ENCODE measurements at places on chromosomes 1 and 21. TPM values are rescaled to one million over a fixed set of nuclear protein-coding genes. Genes with fewer than 3 reads are reported as not detected.

DENND2D gene
- total RNA-seq: 158 TPM

DNA sequence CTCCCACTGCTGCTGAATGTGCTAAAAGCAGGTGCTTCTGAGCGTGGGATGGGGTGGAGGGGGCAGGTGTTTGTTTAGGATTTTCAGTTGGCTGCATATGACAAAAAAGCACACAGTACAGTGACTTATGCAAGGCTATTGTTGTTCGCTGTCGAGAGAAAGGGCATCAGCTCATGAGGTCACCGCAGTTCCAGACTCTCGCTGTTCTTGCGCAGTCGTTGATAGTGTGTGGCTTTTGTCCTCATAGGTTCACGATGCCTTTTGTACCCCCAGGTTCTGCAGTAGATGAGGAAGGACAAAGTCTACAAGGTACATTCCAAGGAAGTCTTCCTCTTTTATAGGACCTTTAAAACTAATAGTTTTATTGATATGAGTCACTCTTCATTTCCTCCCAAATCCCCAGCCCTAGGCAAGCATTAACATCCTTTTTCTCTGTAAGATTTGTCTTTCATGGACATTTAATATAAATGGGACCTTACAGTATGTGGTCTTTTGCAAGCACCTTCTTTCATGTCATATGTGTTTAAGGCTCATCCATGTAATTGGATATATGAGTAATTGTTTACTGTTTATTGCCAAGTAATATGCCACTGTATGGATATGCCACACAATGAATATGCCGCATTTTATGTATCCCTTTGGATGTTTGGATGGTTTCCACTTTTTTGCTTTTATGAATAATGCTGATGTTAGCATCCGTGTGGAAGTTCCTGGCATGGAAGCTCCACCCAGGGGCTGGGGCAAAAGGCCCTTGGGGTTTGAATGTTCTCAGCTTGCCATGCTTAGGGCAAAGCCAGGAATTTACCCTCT lies 14.5 kb upstream of the NLRP3 start:
- DNase-seq: no peak

GRCh38 chr21:34883491-34884271 lies 165.4 kb downstream of the RUNX1 start:
- DNase-seq: no peak

DNA sequence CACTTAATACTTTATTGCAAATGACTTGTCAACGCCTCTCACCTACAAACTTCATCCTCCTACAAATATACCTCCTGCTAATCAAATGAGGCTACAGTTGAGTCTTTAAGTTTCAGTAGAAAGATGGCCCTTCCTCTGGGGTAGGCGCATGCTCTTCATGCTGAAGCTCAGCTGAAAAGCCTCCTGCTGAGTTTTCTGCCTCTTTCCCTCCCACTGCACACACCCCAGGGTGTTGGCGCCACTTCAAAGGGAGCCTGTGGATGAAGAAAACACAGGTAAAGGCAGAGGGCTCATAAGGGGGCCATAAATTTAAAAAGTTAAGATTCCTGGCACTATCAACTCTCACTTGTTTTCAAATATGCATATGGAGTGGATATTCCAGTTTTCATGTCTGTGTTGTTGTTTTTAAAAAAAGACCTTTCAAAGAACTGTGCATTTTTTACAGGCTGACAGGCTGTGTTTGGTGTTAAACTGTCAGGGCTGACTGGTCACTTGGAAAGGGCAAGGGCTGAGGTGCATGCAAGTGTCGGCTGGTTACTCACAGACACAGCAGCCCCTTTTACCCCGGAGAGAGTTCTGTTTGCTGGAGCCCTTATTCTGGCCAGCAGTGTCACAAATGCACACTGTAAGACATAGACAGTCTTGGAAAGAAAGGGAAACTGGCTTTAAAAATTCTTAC lies 42.9 kb upstream of the LGALS8 start:
- no peak for DNase-seq

DNA sequence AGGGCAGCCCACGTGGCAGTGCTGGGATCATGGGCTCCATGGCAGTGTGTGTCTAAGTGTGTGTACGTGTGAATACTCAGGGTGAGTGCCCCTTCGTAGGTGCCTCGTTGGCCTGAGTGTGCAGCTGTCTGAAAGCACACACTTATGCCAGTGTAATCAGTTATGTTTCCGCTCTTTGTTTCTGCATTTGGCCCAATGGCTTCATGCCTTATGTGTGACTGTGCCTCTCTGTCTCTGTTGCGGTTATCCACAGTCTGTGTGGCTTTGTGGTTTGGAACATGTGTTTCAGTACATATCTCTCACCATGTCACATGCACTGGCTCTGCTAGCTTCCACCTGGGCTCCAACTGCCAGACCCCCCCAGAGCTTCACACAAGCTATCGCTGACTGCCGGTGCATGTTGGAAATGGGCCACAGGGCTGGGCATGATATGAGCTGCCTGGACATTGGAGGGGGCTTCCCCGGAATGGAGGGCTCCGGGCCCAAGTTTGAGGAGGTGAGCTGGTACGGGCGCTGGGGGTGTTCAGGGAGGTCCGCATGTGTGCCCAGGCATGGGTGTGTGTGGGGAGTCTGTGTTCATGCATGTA lies 70.3 kb upstream of the TINAGL1 start:
- DNase-seq: no peak

DNA sequence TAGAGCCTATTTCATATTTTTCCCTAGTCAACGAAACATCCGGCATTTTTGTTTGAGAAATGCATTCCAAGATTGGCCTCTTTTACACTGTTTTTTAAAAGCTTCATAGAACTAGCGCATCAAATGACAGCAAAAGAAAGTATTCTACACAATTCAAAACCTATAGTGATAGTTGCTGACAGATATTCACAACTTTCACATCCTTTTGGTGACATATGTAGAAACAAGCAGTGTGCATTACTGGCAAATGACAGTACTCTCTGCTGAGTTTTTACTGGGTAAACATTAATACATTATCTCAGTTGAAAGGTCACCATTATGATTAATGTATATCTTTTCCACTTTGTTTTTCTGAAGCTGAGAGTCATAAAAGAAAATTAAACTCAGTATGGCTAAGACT lies 135.4 kb upstream of the RGS18 start:
- DNase-seq: no peak

Data from activated T-cell treated with anti-CD3 and anti-CD28 coated beads, Interleukin-2, amount 50 U/mL, for 4 hours (primary cell).